Esophagus muscularis mucosa (tissue), 4 donors: ENCODE measurements at places on chromosomes 1 and 21. TPM values are rescaled to one million over a fixed set of nuclear protein-coding genes. Genes with fewer than 3 reads are reported as not detected.
A peak's percentile ranks its signal among the peaks of the same experiment; 100 is the strongest.

HSD3B2 gene
- not detected for total RNA-seq

MAN1C1 gene
- 20.2 TPM for total RNA-seq

SPRR2B gene
- not detected for total RNA-seq

OR2T4 gene
- total RNA-seq: not detected

EPB41 gene
- total RNA-seq: 18.2 TPM

TAS1R1 gene
- not detected for total RNA-seq

INAVA gene
- total RNA-seq: not detected

SHISA4 gene
- 26.2 TPM for total RNA-seq

DNA sequence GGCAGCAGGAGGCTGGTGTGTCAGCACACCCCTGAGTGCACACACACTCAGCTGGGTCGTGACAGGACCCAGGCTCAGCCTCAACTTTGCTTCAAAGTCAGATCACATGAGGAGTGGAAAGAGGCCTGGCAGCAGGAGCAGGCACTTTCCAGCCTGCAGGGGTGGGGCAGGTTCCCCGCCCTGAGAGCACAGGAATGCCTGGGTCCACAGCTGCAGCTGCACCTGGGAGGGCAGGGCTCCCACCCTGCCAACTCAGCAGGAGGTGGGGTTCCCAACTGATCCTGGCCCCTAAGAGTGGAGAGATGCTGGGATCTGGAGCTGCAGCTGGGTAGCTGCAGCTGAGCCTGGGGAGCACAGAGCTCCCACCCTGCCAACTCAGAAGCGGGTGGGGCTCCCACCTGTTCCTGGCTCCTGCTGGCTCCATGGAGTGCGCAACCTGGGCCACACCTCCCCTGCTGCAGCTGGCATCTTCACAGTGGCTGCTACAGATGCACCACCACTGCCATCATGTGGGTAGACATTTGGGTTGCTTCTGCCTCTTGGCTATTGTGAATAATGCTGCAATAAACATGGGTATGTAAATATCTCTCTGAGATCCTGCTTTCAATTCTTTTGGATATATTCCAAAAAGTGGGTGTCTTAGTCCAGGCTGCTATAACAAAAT lies 415.4 kb downstream of the TTLL7 start:
- H3K27me3 ChIP-seq: no peaks in the 10 kb centered on the region
- no peaks in the 10 kb centered on the region for H3K4me1 ChIP-seq
- DNase-seq: peak; percentile 39
- no peak overlapping the region for H3K4me3 ChIP-seq

GRCh38 chr1:44523593-44524591 lies 118.8 kb downstream of the RNF220 start:
- H3K36me3 ChIP-seq: no peaks in the 10 kb centered on the region
- no peak for DNase-seq
- H3K27me3 ChIP-seq: no peaks in the 10 kb centered on the region
- H3K4me3 ChIP-seq: no peak overlapping the region

- no peaks in the 10 kb centered on the region for H3K27me3 ChIP-seq
- H3K4me1 ChIP-seq: peaks cover 94% of the 10 kb centered on the region
- no peaks in the 10 kb centered on the region for H3K36me3 ChIP-seq
- H3K27ac ChIP-seq: peak overlapping the region; percentile 93
Observed at GRCh38 chr1:8382608-8383505, 64.9 kb downstream of the SLC45A1 start.

DNA sequence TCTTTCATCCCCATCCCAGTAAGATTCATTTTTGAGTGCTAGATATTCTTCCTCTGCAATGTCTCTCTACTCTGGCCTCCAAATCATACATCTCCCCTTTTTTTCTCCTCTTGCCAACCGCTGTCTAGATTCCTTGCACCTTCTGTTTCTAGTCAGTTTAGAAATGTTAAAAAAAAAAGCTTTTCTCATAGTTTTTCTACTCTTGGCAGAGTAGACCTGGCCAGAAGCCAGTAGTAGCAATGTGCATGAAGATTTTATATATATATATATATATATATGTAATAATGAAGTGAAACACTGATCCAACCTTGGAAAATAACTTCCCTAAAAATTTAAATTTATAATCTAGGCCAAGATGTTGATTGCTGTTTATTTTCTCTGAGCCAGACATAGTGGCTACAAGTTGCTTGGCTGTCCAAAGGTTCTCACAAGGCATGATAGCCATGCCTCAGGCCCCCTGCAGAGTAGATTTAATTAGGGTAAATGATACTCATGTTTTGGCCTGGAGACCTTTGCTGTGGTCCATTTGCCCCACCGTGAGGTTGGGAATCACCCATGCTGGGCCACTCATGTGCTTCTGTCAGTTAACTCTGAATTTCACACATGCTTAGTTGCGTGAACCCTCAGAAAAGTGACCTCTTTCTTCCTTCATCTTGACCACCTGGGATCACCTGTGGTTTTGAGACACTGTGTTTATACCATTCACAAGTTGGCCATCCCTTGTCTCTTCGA lies 103.4 kb upstream of the KCNE2 start:
- no peak for DNase-seq
- H3K4me1 ChIP-seq: peaks cover 31% of the 10 kb centered on the region
- H3K27me3 ChIP-seq: no peaks in the 10 kb centered on the region
- no peak overlapping the region for H3K4me3 ChIP-seq

- peaks cover 36% of the 10 kb centered on the region for H3K36me3 ChIP-seq
- H3K4me3 ChIP-seq: no peak overlapping the region
- no peaks in the 10 kb centered on the region for H3K27me3 ChIP-seq
- peaks cover 29% of the 10 kb centered on the region for H3K4me1 ChIP-seq
- no peak for DNase-seq
- H3K27ac ChIP-seq: no peak overlapping the region
Observed at GRCh38 chr21:42522271-42522670, 8.6 kb downstream of the SLC37A1 start.

GRCh38 chr21:43603641-43604504 lies 55.4 kb downstream of the HSF2BP start:
- H3K36me3 ChIP-seq: no peaks in the 10 kb centered on the region
- H3K4me3 ChIP-seq: no peak overlapping the region
- no peaks in the 10 kb centered on the region for H3K27me3 ChIP-seq
- DNase-seq: no peak
- peak overlapping the region; percentile 33 for H3K27ac ChIP-seq

DNA sequence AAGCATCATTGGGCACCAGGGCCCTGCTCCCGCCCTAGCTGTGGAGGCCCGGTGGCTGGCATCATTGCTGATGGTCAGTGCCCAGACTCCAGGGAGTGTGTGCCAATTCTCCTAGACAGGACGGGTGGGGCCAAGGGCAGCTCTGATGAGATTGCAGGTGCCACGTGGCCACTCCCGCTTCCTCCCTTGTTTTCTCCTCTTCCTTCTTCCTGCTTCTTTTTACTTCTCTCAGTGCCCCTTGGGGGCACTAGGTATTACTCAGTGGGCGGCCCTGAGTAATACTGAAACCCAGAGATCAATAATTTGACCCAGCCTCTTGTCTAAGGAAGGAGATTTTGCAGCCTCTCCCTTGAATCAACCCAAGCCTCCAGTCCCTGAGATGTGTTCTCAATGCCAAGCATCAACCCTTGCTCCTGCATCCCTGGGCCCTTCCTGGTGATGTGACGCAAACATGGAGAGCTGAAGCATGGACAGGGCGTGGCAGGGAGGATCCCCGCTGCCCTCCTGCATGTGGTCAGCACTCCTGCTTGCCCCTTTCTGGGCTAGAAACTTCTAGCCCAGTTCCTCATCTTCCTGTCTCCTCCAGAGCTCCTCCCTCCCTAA lies 32.4 kb downstream of the CDK18 start:
- peaks cover 6% of the 10 kb centered on the region for H3K36me3 ChIP-seq
- H3K27me3 ChIP-seq: peaks cover 6% of the 10 kb centered on the region
- H3K27ac ChIP-seq: no peak overlapping the region
- no peak overlapping the region for H3K4me3 ChIP-seq
- no peak for DNase-seq

DNA sequence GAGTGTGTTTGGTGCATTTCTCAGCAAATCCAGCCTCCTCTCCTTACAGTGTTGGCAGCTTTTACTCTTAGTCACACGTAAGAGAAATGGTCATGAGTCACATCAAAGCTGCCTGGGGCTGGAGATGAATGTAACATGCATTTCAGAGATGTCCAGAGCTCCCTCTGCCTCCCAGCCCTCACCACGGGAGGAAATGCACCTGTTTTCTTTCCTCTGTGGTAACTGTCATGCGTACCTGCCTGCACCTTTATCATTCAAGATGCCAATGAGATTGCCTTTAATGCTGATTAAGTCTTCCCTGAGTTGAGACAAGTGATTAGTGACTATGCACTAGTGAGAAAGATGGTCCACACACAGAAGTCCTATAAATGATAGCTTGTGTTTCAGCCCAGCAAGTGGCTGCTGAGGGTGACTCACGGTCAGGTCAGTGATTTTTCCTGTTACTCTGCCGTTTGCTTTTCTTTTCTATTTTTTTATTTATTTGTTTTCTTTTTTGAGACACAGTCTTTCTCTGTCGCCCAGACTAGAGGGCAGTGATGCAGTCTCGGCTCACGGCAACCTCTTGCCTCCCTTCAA lies 277.3 kb upstream of the FMN2 start:
- no peak overlapping the region for H3K4me3 ChIP-seq
- H3K27ac ChIP-seq: peak overlapping the region; percentile 85
- DNase-seq: no peak
- no peaks in the 10 kb centered on the region for H3K36me3 ChIP-seq
- peaks cover 80% of the 10 kb centered on the region for H3K4me1 ChIP-seq
- H3K27me3 ChIP-seq: no peaks in the 10 kb centered on the region

GRCh38 chr1:198678901-198679329 lies 40.1 kb downstream of the PTPRC start:
- no peaks in the 10 kb centered on the region for H3K27me3 ChIP-seq
- H3K27ac ChIP-seq: no peak overlapping the region
- no peak for DNase-seq
- H3K36me3 ChIP-seq: no peaks in the 10 kb centered on the region
- no peak overlapping the region for H3K4me3 ChIP-seq
- H3K4me1 ChIP-seq: no peaks in the 10 kb centered on the region

DNA sequence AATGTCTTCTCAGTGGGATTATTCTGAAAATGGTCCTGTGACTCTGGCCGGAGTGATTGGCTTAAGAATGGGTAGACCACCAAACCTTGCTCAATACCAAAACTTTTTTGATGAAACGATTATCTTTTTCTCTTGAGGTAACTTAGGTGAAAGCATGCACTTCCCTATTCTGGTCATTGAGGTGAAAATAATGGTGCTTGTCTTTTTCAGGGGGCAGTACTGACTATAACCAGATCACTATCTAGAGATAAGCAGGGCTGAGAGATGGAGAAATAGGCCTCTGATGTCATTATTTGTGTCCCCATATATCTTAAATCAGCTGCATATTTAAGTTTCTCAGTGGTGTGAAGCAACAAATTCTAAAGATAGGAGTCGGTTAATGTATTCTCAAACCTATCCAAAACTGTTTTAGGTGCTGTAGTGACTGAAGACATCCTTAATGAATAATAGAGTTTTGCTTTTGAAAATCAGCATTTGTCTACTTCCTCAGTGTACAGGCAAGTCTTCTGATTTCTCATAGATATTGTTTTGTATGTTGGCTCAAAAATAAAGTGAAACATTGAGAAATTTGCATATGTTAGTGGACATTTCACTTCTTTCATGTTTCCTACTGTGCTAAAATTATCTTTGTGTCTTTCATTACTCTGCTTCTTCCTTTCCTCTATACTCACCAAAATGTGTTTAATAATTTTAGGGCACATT lies 735.3 kb upstream of the ADGRL4 start:
- H3K4me1 ChIP-seq: no peaks in the 10 kb centered on the region
- DNase-seq: no peak
- H3K27me3 ChIP-seq: no peaks in the 10 kb centered on the region
- no peak overlapping the region for H3K27ac ChIP-seq

- H3K4me1 ChIP-seq: no peaks in the 10 kb centered on the region
- H3K27ac ChIP-seq: no peak overlapping the region
- H3K36me3 ChIP-seq: no peaks in the 10 kb centered on the region
- no peak overlapping the region for H3K4me3 ChIP-seq
- no peaks in the 10 kb centered on the region for H3K27me3 ChIP-seq
Observed at GRCh38 chr1:108854221-108855019, 2.5 kb downstream of the AKNAD1 start.

- H3K4me1 ChIP-seq: peaks cover 53% of the 10 kb centered on the region
- peaks cover 26% of the 10 kb centered on the region for H3K36me3 ChIP-seq
- DNase-seq: peak; percentile 53
- H3K27ac ChIP-seq: peak overlapping the region; percentile 94
- peak overlapping the region; percentile 90 for H3K4me3 ChIP-seq
Observed at GRCh38 chr1:155171836-155172731, 1.0 kb downstream of the KRTCAP2 start.

GRCh38 chr1:167499664-167500101 lies 18.6 kb downstream of the CD247 start:
- no peaks in the 10 kb centered on the region for H3K36me3 ChIP-seq
- H3K27me3 ChIP-seq: no peaks in the 10 kb centered on the region
- no peak overlapping the region for H3K4me3 ChIP-seq
- no peaks in the 10 kb centered on the region for H3K4me1 ChIP-seq

DNA sequence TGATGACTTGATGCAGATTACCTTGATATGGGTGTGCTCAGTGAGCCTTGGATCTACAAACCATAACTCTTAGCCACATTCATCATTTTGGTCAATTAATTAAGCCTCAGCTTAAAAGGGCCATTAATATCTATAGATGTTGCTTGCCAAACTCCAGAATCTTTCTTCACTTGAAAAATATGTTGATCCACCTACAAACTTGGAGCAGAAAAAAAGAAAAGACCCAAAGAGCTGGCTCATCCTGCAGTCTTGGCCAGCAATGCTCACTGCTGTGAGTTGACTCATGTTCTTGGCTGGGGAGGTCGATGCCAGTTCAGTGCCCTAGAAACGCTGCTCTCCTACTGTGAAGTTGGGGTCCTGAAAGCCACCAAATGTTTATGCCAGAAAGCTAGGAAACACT lies 75.4 kb downstream of the DPT start:
- no peak overlapping the region for H3K27ac ChIP-seq
- DNase-seq: no peak
- H3K4me1 ChIP-seq: no peaks in the 10 kb centered on the region
- no peaks in the 10 kb centered on the region for H3K27me3 ChIP-seq

GRCh38 chr1:172950528-172950927 lies 100.2 kb downstream of the TNFSF18 start:
- H3K27me3 ChIP-seq: no peaks in the 10 kb centered on the region
- H3K36me3 ChIP-seq: no peaks in the 10 kb centered on the region
- no peak overlapping the region for H3K27ac ChIP-seq
- H3K4me3 ChIP-seq: no peak overlapping the region
- H3K4me1 ChIP-seq: no peaks in the 10 kb centered on the region

DNA sequence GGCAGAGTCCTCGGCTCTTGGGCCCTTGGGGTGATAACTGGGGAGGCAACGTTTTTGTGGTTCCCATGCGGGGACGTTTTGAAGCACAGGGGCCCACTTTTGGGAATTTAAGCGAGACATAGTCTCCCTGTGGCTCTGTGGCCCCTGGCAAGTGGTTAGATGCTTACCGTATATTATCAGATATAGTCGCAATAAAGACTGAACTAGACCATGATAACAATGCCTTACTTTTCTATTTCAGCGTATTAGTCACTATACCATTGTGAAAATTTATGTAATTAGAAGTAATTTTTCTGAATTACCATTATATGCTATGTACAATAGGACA lies 538 bp upstream of the RCAN1 start:
- no peak for DNase-seq
- H3K27ac ChIP-seq: peak overlapping the region; percentile 90
- no peaks in the 10 kb centered on the region for H3K36me3 ChIP-seq
- H3K4me3 ChIP-seq: peak overlapping the region; percentile 82
- H3K4me1 ChIP-seq: peaks cover 39% of the 10 kb centered on the region

- H3K4me3 ChIP-seq: no peak overlapping the region
- no peaks in the 10 kb centered on the region for H3K36me3 ChIP-seq
- DNase-seq: peak; percentile 53
- H3K4me1 ChIP-seq: peaks cover 46% of the 10 kb centered on the region
- no peaks in the 10 kb centered on the region for H3K27me3 ChIP-seq
Observed at GRCh38 chr1:228900886-228901392, 165.7 kb downstream of the RHOU start.
